Hypothalamus (tissue), 51 donors: ENCODE measurements at places on chromosomes 11 and 22.

- no peak for DNase-seq
Measured at GRCh38 chr11:11519184-11519583, 102.6 kb downstream of the GALNT18 start.

- no peak for DNase-seq
Measured at GRCh38 chr11:75504501-75504900, 21.2 kb downstream of the GDPD5 start.

GRCh38 chr11:101944923-101945322, 28.6 kb upstream of the ANGPTL5 start:
- DNase-seq = no peak

DNA sequence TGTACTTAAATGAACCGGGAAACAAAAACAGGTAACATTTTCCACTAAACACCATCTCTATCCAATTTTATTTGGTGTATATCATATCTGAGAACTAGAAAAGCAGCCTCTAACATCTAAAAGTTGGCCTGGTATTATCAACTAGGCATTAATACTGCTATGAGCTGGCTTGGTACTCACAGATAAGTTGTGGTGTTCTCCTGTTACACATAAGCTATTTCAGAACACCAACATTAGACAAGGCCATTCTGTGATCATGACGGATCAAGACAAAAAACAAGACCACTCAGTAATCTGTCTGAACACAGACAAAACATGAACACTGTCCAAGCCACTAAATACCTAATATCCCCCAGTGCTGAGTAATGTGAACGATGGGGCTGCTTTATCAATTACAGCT, 11.9 kb downstream of the RIC3 start:
- no peak for DNase-seq

GRCh38 chr22:39556970-39557841, 13.3 kb upstream of the CACNA1I start:
- peak; percentile 4 for DNase-seq

DNA sequence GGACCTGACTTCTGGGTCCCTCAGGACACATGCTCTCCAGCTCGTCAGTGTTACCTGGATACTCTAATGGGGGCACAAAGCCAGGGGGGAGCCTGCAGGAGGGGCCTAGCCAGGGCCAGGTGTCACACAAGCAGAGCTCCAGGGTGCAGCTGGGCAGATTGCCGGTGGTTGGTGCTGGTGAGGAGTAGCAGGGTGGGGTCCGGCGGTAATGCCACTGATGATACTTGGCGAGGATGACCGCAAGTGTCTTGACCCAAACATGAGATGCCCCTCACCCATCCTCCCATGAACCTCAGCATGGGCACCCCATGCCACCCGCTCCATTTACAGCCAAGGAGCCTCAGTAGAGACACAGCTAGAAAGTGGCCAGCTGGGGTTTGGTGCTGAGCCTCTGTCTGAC, 15.1 kb upstream of the KCNQ1OT1 start:
- DNase-seq = no peak

DNA sequence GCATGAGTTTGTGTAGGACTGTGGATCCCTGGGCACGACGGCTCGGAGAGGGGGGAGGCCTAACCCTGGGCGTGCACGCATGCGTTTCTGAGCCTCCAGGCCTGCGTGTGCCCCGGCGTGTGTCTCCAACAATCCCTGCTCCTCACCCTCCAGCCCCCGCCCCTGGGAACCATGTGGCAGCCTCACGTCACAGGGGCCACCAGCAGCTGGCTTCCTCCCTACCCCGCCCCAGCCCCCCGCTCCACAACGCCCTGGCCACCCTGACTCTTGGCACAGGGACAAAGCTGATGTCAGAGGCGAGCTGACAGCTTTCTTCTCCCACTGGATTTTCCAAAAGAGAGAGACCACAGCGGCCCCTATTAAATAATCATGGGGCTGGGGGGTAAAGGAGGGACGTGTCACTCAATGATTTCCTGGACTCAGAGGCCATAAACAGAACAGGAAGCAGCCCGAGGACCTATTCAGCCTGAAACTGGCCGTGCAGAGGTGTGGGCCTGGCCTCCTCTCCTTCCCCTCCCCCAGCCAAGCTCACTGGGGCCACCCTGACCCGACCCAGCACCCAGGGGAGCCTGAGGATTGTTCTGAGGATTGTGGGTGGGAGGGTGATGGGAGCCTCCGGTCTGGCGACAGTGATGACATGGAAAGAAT, 6.8 kb upstream of the LIF start:
- peak; percentile 25 for DNase-seq

- no peak for DNase-seq
Measured at GRCh38 chr11:78020246-78020645, 2.8 kb downstream of the KCTD14 start.

GRCh38 chr11:100190395-100190794, 496.7 kb upstream of the ARHGAP42 start:
- DNase-seq = no peak

- DNase-seq = no peak
Measured at GRCh38 chr11:112718483-112718882, 242.7 kb upstream of the NCAM1 start.

DNA sequence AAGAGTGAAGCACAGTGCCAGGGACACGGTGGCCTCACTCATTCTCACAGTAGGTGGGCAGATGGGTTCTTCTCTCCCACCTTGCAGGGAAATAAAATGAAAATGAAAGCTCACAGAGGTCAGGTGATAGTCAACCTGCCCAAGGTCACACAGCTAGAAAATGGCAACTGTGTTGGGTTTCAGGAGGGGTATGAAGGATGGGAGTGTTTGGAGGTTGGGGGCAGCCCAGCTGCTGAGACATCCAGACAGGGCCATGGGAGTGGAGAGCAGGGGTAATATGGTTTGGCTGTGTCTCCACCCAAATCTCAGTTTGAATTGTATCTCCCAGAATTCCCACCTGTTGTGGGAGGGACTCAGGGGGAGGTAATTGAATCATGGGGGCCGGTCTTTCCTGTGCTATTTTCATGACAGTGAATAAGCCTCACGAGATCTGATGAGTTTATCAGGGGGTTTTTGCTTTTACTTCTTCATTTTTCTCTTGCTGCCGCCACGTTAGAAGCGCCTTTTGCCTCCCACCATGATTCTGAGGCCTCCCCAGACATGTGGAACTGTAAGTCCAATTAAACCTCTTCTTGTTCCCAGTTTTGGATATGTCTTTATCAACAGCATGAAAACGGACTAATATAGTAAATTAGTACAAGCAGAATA, 247.0 kb downstream of the TENM4 start:
- no peak for DNase-seq

- no peak for DNase-seq
Measured at GRCh38 chr11:36354221-36355003, 58.3 kb downstream of the PRR5L start.

DNA sequence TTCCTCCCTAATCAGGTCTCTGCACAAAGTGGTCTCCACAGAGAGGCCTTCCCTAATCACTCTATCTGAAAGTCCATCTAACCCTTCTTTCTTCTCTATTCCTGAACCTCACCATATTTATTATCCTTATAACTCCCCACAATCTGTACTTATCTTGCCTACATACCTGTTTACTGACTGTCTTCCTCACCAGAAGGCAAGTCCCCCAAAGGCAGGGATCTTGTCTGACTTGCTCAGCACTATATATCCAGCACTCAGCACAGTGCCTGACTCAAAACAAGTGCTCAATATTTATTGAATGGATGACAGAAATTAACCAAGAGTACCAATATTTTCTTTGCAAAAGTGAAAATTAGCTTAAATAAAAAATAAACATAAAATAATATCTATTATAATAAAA, 5.5 kb downstream of the DCUN1D5 start:
- DNase-seq = no peak

DNA sequence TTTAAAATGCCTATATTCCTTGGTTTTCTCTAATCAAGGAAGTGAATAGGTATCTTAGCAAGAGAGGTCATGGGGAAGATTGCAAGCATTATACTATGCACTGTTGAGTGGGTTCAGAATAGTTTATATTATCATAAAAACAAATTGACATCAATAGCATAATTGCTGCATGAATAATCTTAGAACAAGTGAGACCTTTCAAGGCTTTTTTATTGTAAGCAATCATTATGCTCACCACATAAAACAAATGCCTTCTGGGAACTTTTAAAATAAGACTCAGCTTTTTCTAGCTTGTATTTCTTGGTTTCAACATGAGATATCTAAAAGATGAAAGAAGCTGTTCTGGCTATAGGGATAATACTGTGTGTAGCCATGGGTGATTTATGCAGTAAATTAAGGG, 135.6 kb upstream of the ZC3H12C start:
- no peak for DNase-seq

- DNase-seq = no peak
Measured at GRCh38 chr22:23034621-23035556, 35.4 kb upstream of the GNAZ start.

GRCh38 chr22:38886333-38886732, 14.3 kb upstream of the CBX6 start:
- no peak for DNase-seq

DNA sequence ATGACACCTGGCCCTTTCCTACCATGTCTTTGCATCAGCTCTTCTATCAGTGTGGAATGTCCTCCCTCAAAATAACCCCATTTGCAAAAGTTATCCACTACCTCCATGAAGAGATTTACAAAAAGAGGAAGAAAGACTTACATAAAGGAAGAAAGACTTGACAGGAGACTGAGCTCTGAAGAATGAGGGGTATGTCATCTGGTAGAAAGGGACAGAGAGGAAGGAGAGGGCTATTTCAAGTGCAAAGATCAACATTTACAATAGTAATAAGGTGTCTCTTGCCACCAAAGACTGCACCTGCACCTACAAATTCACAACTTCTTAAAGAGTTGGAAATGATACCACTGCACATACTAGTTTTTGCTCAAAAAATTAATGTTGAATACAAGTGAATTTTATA, 18.2 kb downstream of the PAK1 start:
- DNase-seq = no peak

- DNase-seq = no peak
Measured at GRCh38 chr22:43207386-43207785, 20.5 kb upstream of the TTLL12 start.

GRCh38 chr22:47193606-47194329, 431.3 kb downstream of the TBC1D22A start:
- no peak for DNase-seq

- DNase-seq = no peak
Measured at GRCh38 chr11:76781807-76782530, 1.2 kb upstream of the TSKU start.

- DNase-seq = peak; percentile 51
Measured at GRCh38 chr11:19714387-19715363, 2.0 kb downstream of the NAV2 start.

- no peak for DNase-seq
Measured at GRCh38 chr11:119293461-119293860, 23.5 kb downstream of the MCAM start.

GRCh38 chr11:69000831-69001242, 12.2 kb downstream of the MRGPRF start:
- no peak for DNase-seq

DNA sequence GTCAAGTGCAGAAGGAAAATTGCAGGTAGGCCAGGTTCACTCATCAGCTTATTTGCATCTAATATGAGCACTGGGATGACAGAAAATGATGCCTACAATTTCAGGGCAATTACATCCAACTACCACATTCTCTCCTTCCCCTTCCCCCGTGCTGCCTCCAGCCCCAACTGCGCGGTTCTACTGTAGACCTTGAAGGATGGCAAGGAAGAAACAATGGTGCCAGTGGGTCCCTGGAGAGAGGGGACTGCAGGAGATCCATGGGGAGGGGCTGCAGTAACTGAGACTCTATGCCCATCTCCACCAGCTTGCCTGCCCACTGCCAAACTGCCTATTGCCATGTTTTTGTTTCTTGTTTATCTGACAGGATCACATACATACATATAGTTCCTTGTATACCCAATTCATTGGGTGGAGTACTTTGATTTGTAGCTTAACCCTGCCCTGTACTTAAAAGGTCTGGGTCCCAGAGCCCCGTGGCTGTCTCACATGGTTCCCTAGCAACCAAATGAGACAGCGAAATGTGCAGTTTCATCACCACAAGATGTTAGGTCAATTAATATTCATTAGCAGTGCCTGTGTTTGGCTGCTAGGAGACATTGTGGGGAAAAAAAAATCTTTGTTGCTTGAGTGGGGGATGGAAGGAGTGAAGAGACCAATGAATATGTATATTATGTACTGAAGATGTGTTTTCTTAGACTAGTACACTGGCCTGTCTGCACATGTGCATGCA, 253.5 kb upstream of the PLET1 start:
- DNase-seq = no peak
